ENCODE measurements at places on chromosomes 5 and 9.
A peak's percentile ranks its signal among the peaks of the same experiment; 100 is the strongest.

GRCh38 chr5:22460189-22460588 lies 393.0 kb downstream of the CDH12 start:
- no peak for DNase-seq

GRCh38 chr5:103424026-103424425 lies 138.6 kb downstream of the NUDT12 start:
- no peak for DNase-seq

DNA sequence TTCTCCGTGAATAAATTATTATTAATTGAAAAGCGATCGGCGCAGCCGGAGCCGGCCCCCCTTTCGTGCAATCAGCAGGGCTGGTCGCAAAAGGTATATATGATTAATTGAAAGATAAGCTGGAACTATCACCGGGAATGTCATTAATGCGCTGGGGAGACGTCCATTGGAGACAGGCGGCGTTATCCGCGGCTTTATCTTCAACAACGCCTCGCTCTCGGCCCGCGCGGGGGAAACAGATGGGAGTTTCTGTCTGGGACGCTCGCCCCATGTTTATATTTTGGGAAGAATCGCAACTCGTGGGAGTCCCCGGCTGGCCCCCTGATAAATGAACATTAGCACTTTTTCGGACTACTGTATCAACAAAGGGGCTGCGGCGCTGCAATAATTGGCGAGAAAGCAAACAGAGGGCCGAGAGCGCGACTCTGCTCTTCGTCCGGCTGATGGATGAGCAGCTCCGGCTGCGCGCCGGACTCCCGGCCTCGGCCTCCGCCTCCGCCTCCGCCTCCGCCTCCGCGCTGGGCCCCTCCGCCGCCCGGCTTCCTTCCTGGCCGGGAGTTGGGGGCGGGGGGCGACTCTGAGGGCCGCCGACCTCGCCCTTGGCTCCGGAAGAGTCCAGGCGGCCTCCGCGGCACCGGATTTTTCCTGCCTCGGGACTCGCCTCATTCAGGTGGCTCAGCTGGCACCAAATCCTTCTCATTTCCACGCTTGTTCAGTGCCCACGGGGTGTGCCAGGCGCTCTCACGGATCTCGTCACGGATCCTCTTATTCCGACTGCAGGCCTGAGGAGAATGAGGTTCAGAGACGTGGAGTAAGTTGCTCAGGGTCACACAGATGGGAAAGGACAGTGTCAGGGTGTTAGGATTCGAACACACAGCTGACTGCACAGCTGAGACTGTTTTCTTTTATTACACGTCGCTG lies 3.6 kb upstream of the NKX2-5 start:
- DNase-seq, result no peak

DNA sequence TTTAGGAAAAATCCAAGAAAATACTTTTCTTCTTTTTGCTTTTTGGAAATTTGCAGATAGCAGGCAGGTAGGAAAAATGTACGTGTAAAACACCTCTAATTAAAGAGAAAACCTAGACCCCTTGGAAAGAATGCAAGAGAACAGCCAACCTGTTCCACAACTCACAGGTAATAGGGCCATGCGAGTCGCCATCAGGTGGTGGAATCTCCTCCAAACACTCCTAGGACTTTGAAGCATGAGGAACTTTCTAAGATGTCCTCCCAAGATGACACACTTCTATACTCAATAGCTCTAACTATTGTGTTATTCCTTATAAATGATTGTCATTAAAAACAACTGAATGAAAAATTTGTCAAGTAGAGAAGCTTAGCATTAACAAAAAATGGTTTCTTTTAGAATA lies 174.0 kb downstream of the TMC1 start:
- no peak for DNase-seq

- DNase-seq, result no peak
Measured at GRCh38 chr5:95771892-95772291, 40.8 kb downstream of the RHOBTB3 start.

GRCh38 chr5:125376059-125376641 lies 629.7 kb upstream of the ZNF608 start:
- no peak for DNase-seq

DNA sequence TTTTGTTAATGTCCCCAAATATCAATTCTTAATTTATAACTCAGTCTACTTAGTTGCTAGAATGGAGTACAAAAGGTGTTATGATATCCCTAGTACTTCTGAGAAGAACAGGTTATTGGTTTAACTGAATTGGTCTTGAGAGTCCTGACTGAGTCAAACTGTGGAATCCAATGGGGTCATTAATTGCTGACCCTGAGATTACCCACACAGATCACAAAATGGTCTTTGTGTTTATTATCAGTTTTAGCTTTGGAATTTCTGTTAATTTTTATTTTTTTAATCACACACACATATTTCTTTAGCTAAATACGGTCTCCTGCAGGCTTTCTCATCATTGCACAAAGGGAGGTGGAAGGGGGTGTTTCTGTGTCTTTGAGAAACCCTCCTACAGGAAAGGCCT lies 301.6 kb downstream of the EBF1 start:
- no peak for DNase-seq

- no peak for DNase-seq
Measured at GRCh38 chr9:7461791-7462190, 337.8 kb downstream of the DMAC1 start.

GRCh38 chr9:33414268-33414667 lies 11.9 kb upstream of the AQP7 start:
- DNase-seq, result no peak

- DNase-seq, result peak; percentile 71
Measured at GRCh38 chr5:67160985-67161384, 35.6 kb downstream of the CD180 start.

GRCh38 chr5:82225525-82226172 lies 52.5 kb downstream of the RPS23 start:
- DNase-seq, result no peak

DNA sequence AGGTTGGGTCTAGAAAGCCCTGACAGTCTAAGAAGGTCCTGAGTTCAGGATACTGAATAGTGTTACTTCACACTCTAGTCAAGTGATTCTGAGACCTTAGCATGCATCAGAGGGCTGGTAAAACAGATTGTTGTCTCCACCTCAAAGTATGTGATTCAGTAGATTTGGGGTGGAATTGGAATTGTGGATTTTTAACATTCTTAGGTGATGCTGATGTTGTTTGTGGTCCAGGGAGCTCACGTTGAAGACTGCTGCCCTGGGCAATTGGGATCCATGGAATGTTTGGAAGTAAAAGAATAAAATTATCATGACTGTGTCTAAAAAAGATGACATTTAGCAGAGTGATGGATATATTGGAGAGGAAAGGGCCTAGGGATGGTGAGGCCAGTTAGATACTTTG lies 75.6 kb downstream of the VCAN start:
- no peak for DNase-seq

- DNase-seq, result no peak
Measured at GRCh38 chr9:119667163-119667562, 297.9 kb upstream of the BRINP1 start.

DNA sequence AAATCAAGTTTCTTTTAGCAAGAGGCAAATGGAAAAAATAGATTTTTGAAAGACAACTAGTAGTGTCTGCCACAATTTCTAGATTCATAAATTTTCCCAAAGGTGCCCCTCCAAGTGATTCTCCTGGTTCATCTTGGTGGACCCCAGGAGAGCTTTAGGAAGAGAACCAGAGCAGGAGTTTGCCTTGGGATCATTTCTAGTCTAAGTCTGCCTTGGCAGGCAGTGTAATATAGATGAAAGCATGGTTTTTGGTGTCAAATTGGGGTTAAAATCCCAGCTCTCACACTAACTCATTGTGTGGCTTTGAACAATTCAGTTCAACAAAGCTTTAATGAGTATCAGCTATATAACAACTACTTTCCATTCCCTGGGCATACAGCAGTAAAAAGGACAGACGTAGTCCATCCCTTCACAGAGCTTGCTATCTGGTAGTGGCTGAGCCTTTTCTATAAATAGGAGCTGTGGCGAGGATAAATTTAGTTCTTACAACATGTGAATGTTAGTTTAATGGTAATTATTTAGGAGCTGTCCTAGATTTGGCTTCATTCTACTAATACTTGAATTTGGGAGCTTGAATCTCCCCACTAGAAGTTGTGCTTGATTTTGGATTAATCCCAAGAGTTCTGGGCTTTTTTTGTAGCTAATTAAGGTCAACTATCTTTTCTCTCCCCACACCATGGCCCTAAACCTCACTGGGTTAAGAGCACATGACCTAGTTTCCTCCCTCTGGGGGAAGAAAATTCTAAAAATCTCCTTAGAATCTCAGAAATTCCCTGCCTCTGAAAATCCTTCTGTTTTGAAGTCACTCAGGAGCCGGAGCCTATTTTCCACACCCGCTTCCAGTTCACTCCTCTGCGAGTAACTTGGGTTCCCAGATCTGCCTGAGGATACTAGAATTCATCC lies 197.8 kb downstream of the PCSK1 start:
- DNase-seq, result no peak

- DNase-seq, result no peak
Measured at GRCh38 chr5:148962761-148963324, 100.0 kb downstream of the SH3TC2 start.

DNA sequence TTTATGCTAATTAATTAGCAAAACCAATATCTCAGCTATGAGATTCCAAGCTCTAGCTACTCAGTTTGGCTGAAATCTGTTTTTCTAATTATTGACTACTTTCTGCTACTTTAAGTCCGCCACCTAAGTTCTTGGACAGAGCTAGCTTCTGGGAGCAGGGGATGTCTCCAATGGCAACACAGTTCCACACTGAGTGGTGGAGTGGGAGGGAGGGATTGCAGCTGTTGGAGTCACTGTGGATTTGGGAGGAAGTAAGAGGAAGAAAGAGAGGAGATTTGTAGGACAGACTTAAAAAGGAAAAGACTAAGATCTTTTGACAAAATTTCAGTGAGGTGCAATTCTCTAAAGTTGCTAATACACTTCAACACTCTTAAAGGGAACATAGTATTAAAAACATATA lies 450.8 kb downstream of the NFIB start:
- no peak for DNase-seq

DNA sequence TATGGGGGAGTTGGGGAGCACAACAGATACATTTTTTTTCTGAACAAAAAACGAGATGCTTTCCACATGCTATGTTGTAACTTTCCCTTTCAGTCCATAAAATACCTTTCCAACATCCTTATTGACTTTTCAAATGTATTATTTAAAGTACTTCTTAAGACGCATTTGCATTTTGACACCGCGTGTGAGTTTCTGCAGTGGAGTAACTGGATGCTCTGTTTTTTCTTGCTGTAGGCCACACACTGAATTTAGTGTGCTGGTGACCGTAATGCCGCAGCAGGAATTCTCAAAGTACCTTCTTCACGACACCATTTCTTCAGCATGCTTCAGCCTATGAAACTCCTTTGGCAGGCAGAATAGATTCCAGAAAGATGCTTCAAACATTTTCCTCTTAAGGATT lies 14.3 kb upstream of the EPB41L4B start:
- DNase-seq, result no peak

- no peak for DNase-seq
Measured at GRCh38 chr9:70028287-70028686, 15.4 kb upstream of the MAMDC2 start.

DNA sequence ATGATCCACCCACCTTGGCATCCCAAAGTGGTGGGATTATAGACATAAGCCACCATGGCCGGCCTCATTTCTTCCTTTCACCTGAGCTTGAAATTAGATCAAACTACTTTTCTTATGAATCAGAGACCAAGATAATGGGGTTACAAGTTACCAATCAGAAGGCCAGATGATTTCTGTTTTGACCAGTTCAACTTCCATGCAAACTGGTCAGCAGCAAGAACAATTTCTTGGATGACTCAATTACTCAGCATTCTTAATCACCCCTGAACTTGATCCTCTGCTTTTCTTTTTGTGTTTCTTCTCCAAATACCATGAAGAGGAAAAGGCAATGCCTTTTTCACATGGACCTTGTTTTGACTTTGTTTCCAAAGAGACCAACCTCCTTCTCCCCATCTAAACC lies 10.0 kb upstream of the PLIN2 start:
- no peak for DNase-seq

GRCh38 chr5:171055875-171056454 lies 194.1 kb downstream of the RANBP17 start:
- DNase-seq, result no peak

DNA sequence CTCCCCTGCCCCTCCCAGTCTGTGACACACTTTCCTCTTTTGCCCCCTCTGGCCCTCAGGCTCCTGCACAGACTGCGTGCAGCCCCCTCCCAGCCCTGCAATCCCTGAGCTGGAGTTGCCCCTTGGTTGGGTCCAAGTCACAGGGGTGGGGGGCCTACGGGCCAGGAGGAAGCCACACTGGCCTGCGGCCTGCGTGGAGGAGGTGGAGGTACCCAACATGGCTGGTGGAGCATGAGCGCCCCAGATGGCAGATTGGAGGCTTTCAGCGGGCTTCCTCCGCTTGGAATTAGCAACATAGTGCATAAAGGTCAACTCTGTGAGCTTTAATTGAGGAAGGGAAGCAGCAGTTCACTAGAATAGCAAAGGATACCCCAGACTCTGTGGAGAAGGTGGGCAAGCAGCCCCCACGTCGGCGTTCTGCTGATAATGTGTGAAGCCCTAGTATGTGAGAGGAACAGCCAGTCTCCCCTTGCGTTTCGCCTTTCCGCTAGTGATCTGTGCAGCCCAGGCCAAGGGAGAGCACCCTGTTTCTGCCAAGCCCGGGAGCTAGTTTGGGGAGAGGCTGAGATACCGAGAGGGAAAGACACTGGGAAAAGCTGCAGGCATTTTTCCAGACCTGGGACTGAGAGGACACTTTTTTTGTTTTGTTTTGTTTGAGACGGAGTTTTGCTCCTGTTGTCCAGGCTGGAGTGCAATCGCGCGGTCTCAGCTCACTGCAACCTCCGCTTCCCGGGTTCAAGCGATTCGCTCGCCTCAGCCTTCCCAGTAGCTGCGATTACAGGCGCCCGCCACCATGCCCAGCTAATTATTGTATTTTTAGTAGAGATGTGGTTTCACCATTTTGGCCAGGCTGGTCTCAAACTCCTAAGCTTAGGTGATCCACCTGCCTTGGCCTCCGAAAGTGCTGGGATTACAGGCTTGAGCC lies 35.3 kb upstream of the MACIR start:
- no peak for DNase-seq

Measured in RWPE2 (cell line).